ENCODE measurements at places on chromosomes 12 and 14. TPM values are rescaled to one million over a fixed set of nuclear protein-coding genes. Genes with fewer than 3 reads are reported as not detected.
A peak's percentile ranks its signal among the peaks of the same experiment; 100 is the strongest.

- no peak for DNase-seq
These were observed 4.5 kb upstream of the BRF1 start for GRCh38 chr14:105305345-105305744.

C12orf60 gene
- polyA plus RNA-seq, result 1.9 TPM

KLRG1 gene
- polyA plus RNA-seq, result 5.1 TPM

- no peak for DNase-seq
These were observed 33.1 kb upstream of the CCDC60 start for GRCh38 chr12:119301379-119301778.

GZMH gene
- 2.5 TPM for polyA plus RNA-seq

DNA sequence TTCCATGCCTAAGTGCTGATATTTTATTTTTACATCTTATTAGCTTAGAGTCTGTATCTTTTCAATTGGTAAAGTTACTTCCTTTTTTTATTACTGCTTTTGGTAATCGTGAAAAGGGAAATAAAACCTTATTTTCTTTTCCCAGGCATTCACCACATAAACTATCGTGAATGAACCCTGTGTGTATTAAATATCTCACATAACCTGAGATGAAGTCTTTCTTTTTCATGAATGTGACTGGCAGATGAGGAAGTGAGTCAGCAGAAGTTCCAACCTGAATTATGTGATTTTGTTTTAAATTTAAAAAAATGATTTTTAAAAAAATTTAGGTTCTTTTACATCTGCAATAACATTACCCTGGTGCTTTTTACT is 26.0 kb downstream of the MYBPC1 start:
- DNase-seq, result peak; percentile 9

All from naive B cell (primary cell).